Choroid plexus epithelial cell (primary cell): ENCODE measurements at places on chromosomes 6 and 20.

GRCh38 chr6:37625591-37626374, 71.9 kb downstream of the MDGA1 start:
- DNase-seq: no peak

DNA sequence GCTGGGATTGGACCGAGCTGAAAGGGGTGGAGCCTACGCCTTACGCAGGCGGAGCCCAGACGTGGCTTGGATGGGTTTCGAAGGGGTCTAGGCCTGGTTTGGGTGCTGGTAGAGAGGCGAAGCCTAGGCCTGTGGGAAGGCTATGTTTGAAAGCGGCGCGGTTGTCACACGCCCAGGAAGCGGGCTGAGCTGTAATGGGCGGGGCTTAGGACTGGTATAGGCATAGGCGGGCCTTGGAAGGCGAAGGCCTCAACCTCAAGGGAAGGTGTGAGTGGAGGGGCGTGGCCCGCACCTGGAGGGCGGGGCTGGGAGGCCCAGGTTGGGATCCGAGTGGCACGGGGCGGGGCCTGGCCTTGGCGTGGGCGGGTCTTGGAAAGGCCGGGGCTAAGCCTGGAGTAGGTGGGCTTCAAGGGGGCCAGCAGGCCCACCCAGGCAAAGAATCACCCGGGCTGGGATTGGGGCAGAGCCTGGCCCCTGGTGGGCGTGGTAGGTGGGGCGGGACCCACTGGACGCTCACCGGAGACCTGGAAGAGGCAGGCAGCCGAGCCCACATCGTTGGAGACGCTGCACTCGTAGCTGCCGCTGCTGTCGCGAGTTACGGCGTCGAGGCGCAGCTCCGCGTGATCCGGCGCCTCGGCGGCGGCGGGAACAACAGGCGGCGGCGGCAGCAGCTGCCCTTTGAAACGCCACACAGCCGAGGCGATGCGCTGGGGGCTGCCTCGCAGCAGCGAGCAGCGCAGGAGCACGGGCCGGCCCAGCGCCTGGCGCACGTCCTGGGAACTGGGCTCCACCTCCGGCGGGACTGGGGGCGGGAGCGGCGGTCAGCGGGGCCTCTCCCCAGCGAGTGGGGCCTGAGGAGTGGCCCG, 49.0 kb downstream of the MDGA1 start:
- no peak for DNase-seq

- no peak for DNase-seq
Observed at GRCh38 chr6:146305951-146306350, 237.7 kb upstream of the RAB32 start.

DNA sequence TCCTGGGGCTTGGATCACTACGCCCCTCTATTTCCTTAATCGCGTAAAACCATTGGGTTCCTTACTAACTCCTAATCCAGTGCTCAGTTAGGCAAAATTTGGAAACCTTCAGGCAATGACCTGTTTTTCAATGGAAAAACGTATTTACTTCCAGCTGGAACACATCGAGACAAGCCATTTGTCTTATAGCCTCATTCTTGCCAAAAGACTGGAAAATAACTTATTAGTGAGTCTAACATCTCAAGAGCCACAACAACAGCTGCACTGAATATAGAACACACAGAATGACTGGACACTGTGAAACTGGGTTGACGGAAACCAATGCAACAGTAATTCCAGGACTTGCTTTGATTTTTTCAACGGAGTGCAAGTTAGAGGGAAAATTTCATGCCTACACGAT, 125.2 kb upstream of the MAP3K7 start:
- DNase-seq: no peak

DNA sequence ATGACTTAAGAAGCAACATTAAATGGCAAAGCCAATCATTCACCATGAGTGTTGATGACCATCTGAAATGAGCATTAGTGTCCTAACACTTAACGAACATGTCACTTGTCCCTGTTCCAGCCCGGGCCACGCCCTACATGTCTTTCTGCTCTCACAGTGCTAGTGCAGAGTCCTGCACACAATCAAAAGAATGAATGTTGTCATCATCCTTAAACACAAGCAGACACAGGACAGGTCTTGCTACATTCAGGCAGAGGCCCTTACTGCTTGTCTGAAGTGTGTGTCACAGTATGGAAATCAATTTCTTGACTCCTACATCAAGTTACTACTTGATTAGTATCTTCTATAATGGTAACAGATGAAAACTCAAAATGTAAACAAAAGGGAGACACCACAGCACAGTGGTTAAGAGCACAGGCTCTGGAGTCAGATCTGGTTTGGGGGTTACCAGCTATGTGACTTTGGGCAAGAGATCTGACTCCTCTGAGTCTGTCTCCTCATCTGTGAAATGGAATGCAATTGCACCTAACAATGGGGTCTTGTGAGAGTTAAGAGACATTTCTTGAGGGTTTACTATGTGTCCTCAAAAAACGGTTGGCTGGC, 17.4 kb downstream of the UBE2V1 start:
- DNase-seq: no peak

DNA sequence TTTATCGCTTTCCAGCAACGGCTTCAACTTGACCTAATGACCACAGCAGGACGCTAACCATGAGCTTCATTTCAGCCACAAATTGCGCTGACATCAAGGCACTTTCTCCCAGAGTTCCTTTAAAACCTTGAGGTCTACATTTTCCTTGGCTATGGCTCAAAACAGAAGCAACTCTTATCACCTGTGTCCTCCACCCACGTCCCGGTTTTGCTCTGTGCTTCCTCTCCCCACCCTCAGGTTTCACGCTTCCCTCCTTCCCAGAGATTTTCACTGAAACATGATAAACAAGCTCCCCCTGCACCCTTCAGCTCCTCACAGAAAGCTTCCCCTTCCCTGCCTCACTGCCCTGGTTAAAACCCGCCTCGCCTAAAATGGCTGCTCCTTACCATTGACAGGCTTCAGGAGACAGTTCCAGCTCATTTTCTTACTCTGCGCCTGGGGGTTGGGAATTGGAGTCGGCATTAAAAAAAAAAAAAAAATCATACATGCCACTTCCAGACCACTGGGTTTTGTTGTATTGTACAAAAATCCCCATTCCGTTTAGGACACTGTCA, 229.5 kb downstream of the UBE3D start:
- DNase-seq: no peak
